ENCODE measurements at places on chromosomes 5 and 9. TPM values are rescaled to one million over a fixed set of nuclear protein-coding genes. Genes with fewer than 3 reads are reported as not detected.

FOXD4L5 gene
- total RNA-seq = 0.10 TPM

JAKMIP2 gene
- total RNA-seq = 0.29 TPM

PRPF4 gene
- 14.3 TPM for total RNA-seq

NNT gene
- total RNA-seq = 323 TPM

GRCh38 chr5:132298298-132299212, 4.4 kb downstream of the SLC22A4 start:
- no peak for DNase-seq

- DNase-seq = no peak
Measured at GRCh38 chr5:140166911-140167310, 8.1 kb upstream of the CYSTM1 start.

DNA sequence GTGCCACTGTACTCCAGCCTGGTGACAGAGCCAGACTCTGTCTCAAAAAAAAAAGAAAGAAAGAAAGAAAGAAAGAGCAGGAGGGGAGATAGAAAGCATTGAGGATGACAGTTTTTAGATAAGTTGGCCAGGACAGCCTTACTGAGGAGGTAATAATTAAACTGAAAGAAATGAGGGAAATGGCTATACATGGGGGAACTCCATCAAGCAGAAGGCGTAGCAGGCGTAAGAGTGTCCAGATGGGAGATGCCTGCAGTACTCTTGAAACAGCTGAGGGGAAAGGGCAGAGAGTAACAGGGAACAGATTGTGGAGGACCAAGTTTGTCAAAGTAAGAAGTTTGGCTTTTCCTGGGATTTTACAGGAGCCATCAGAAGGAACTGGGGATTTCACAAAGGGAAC, 57.5 kb downstream of the HMGCS1 start:
- no peak for DNase-seq

DNA sequence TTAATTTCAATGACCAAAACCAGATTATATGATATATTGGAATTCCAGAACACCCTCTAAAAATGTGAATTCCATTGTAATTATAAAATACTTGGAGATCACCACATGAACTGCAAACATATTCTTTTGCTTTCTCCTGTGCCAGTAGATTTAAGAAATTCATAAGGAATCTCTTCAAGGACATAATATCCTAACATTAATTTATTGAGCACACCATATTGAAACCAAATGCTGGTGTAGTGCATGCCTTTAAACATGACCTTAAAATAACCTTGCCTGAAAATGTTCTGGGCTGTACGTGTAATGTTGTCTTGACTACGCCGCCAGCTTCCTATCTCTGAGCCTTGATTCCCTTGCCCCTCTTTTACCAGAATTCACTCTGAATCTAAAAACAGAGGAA, 205.0 kb upstream of the ACTBL2 start:
- DNase-seq = no peak

- DNase-seq = no peak
Measured at GRCh38 chr9:131503626-131504465, 1.1 kb downstream of the POMT1 start.

DNA sequence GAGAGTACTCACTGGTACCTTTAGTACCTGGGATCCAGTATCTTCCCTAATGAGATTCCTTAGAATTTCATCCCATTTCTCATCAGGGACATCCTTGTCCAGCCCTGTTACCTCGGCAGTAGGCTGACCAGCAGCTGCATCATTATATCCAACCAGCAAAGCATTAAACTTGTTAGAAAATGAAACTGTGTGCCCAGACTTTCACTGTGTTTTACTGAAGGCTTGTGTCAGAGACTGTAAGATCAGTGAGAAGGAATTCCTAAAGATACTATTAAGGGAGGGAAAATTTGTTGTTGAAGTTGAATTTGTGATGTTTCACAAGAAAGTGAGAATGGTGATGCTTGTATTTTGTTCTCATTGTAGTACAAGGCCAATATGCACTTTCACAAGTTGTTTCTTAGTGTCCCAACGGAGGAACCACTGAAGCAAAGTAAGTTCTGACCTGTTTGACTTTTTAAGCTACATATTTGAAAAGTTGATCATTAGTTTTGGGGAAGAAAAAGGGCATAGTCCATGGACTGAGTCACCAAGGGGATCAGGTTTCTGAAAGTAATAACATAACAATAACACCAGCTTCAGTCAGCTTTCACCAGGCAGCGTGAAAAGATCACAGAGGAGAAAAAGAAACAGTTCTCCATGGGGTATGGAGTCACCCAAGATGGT, 48.8 kb downstream of the GRAMD2B start:
- DNase-seq = no peak

- no peak for DNase-seq
Measured at GRCh38 chr9:131008909-131009618, at the start of gene LAMC3. Gene LAMC3, plus strand, starts transcription at chr9:131009174. Its CDS starts 41 bp downstream, at chr9:131009215.

Data from left cardiac atrium (tissue), 4 donors.